Mucosa of gallbladder (tissue), 1 donor: ENCODE measurements at places on chromosomes 12 and 14.
A peak's percentile ranks its signal among the peaks of the same experiment; 100 is the strongest.

DNA sequence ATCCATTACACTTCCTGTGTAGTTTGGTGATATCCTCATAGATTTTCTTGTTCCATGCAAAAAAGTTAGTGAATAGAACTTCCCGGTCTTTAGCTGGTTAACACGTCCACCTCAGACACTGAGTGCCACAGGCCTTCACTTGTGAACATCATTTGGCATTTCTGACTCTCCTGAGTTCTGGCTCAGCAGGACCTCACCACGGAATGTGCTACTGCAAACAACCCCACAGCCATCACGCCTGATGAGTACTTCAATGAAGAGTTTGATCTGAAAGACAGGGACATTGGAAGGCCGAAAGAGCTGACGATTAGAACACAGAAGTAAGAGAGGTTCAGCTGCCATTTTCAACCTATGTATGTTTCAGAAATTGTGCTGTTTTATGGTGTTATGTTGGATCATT is 20.0 kb downstream of the C12orf76 start:
- DNase-seq = no peak

GRCh38 chr12:91975891-91976290 is 169.8 kb downstream of the BTG1 start:
- DNase-seq = no peak

DNA sequence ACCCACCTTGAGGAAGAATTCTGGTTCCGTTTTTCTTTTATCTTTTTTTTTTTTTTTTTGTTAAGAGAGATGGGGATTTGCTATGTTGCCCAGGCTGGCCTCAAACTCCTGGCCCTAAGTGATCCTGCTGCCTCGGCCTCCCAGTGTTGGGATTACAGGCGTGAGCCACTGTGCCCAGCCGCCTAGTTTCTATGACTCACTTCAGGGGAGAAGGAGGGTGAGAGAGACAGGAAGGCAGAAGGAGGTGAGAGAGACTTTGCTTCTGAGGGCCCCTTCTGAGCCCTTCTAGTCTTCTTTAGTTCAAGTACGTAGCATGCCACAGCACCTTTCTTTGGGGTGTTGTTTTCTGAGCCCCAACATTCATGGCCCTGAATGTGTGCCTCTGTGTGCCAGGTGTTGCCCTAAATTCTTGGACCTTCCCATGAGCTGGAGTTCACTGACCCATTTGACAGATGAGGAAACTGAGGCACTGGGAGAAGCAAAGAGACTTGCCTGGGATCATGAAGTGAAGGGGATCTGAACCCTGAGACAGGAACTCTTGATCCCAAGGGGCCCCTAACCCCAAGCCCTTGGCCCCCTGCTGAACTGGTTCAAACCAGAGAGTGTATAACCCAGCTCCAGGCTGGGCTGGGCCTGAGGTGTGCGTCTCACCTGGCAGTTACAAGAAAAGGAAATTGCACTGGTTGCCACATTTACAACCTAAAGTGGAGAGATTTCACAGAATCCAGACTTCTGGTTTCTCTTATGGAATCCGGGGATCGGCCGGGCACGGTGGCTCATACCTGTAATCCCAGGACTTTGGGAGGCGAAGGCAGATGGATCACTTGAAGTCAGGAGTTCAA is 20.8 kb downstream of the SH2B3 start:
- no peak for DNase-seq

DNA sequence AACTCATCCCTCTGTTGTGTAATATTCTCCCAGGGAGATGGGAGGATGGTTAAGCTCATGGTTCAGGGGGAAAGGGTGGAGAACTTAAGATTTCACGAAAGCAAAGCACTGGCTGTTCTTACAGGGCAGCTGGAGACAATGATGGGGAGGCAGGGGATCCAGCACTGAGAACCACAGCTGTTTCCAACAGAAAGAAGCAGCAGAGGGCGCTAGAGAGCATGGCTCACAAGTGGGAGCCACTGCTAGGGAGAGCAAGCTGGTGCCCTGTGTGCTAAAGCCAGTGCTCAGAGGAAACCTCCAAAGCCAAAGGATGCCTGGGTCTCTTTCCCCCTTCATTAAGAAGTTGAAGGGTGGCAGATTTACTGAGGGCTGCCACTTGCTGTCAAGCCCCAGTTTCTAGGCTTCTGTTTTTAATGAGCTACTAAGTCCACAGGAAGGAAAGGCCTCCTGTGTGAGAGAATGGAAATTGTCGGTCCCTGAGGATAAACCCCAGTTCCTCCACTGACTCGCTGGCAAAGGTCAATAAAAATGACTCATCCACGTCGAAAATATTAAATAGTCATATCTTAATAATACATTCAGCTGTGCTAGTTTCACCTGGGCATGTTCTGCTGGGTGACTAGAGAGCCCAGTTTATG is 199.7 kb downstream of the ANO2 start:
- peak; percentile 72 for DNase-seq

GRCh38 chr12:133106253-133106652 is 23.8 kb downstream of the ZNF891 start:
- no peak for DNase-seq

GRCh38 chr14:21025371-21026273 is 761 bp upstream of the NDRG2 start:
- DNase-seq = peak; percentile 46

DNA sequence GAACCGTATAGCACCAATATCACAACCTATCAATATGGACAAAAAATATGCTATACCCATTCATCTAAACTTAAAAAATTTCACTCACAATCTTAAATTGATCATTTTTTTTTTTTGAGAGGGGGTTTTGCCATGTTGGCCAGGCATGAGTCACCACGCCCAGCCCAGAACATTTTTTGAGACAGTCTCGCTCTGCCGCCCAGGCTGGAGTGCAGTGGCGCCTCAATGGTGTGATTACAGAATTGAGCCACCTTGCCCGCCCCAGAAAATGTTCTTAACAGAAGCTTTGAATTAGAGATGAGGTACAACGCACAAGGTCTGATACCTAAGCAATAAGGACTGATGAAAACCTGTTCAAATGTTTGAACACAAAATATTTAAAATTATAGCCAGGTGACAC is 15.8 kb upstream of the ATP5F1B start:
- no peak for DNase-seq

GRCh38 chr12:122681814-122682213 is 21.3 kb downstream of the HCAR2 start:
- DNase-seq = no peak

GRCh38 chr12:7844116-7844515 is 28.6 kb downstream of the SLC2A14 start:
- no peak for DNase-seq

- DNase-seq = no peak
Observed at GRCh38 chr12:90978117-90978770, 23.3 kb upstream of the CCER1 start.

GRCh38 chr12:26684101-26684500 is 148.9 kb downstream of the ITPR2 start:
- DNase-seq = no peak

DNA sequence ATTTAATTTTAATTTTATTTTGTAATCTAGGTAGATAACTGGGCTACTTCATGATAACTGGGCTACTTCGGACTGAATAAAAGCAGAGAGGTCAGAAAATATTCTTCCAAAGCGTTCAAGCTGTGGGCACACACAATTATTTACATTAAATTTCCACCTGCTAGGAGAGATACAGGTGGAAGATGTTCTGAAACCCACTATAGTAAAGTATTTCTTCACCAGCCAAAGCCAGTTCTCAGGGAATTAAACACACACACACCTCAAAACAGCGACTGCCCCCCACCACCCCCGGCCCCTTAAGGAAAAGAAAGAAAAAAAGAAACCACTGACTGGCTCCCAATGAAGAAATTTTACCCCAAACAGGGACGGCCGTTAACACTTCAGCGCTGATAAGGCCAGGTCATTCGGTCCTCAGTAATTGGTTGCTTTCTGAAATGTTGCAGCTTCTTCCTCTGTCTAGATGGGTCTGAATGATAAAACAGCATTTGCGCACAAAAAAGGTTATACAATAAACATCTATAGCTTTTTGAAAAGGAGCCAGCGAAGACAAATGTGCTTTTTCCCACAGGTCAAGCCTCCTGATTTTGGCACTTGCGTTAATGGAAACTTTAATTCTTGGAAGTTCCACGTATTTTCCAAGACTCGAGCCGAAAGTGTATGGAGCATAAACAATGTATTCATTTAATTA is 771 bp upstream of the KCNJ8 start:
- no peak for DNase-seq

DNA sequence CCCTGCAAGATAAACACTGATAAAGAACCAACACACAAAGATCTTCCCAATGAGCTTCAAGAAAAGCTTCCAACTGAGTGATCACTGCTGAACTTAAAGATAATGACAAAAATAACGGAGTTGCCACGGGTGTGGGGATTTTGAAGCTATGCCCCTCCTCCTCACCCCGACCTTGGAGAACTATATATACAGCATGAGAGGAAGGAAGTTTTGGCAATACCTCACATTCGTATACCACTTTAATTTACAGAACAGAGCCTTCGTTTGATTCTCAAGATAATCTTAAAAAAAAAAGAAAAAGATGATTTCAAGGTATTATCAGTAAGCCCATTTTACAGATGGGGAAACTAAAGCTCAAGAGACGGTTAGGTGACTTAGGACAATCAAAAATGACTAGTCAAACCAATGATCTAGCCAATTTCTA is 715 bp downstream of the NEK9 start:
- no peak for DNase-seq

DNA sequence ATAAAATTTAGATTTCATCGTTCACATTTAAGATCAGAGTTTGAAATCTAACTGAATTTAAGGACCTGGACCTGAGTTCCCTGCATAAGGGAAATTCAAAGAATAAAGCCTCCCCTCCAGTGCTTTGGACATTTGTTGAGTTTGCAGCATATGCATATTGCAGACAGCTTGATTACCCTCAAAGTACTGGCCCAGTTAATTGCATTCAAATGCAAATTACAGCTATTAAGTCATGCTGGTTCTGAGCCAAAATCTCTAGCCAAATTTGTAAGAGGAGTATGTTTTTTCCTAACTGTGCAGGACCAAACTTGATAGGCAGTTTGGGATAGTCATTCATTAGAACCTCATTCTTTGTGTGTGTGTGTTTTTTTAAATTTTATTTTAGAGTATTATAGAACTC is 9.1 kb upstream of the KIF21A start:
- DNase-seq = no peak

- no peak for DNase-seq
Observed at GRCh38 chr12:98274430-98275130, 240.8 kb upstream of the TMPO start.

DNA sequence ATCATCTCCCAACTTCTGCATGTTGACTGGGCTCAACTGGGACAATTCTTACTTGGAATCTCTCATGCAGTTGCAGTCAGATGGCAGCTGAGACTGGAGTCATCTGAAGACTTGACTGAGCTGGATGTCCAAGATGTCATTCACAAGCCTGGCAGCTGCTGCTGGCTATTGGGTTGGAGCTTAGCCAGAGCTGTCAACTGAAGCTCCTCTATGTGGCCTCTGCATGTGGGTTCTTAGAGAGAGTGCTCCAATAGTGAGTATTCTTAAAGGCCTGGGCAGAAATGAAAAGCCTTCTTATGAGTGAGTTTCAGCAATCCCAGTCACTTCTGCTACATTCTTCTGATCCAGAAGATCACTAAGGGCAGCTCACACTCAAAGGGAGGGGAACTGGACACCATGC is 440.9 kb downstream of the LRIG3 start:
- no peak for DNase-seq

DNA sequence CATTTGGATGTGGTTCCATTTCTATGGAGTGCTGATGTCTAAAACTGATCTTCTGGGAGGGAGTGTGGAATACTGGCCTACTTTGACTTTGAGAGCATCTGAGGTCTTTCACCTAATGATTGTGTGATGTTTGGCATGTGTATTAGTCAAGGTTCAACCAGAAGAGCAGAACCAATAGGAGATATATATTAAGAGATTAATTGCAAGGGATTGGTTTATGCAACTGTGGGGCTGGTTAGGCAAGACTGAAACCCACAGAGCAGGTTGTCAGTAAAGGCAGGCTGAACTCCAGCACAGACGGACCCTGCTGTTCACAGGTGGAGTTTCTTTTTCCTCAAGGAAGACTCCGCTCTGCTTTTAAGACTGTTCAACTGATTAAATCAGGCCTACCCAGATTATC is 11.6 kb downstream of the BMAL2 start:
- no peak for DNase-seq

GRCh38 chr14:103319422-103319821 is 14.6 kb upstream of the EIF5 start:
- no peak for DNase-seq

DNA sequence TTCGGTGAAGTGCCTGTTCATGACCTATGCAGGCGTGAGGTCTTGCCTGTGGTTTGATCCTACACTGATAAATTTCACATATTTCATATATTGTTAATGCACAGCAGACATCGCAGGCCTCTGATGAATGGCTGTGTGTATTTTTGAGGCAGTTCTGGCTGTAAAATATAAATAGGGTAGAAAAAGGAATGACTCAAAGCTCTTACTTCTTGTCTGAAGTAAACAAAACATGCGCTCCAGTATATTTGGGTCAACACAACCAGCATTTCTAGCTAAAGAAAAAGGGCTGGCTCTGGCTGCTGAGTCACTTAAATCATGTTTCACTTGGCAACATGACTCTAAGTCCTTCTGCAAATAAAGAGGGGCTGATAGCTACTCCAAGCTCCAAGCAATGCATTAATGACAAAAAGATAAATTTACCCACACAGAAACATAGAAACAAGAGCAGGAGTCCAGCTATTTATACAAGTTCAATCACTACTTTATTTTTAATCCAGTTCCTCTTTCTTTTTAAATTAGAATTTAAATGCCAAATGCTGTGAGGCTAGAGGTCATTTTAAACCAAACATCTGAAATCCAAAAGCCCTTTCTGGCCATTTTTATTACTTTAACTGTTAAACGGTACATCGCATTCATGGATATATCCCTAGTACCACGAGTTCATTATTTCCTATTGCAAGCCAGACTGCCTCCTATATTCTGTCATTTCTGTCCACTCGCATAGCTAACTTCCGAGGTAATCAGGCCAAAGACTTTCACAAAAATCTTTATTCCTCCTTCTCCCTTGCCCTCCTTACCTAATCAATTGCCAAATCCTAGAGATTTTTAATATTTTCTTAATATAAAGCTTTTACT is 54.3 kb upstream of the TMCC3 start:
- DNase-seq = peak; percentile 27

GRCh38 chr12:117797202-117797601 is 171.6 kb downstream of the KSR2 start:
- DNase-seq = no peak

DNA sequence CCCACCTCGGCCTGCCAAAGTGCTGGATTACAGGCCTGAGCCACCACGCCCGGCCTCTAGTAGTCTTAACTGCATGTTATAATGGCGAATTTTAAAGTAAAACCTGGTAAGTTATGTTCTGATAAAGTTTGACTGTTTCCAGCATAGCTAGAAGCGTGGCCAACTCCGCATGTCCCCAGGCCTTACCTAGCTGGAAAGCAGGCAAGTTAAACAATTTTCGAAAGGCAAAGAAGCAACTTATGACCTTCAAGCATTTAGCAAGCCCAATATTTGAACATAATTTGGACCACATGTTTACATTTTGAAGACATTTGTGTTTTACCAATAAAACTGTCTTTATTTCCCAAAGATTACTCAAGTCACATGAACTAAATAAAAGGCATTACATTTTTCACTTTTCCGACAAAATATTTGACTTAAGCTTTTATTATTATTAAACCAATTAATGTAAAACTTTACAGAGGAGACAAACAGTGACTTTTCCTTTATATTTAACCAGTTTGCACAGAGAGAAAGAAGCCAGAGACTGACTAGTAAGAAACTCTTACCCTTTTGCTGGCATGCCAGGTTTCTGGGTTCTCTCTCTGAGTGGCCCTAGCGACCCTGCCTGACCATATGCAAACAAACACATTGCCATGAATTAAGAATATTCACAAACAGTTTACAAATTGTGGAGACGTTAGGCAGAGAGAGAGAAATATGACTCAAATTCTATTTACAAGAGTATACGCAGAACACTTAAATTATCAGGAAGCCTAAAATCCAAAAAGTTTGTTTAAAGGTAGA is 106.3 kb downstream of the RIN3 start:
- DNase-seq = no peak
